ENCODE measurements at places on chromosomes 3 and 15. TPM values are rescaled to one million over a fixed set of nuclear protein-coding genes. Genes with fewer than 3 reads are reported as not detected.

The ENTPD3 gene
- polyA plus RNA-seq, result 1.1 TPM

- no peak for DNase-seq
Measured at GRCh38 chr3:112633757-112634156, 7.2 kb downstream of the CCDC80 start.

The RTP1 gene
- polyA plus RNA-seq, result not detected

The IGSF11 gene
- polyA plus RNA-seq, result 0.46 TPM

- DNase-seq, result no peak
Measured at GRCh38 chr3:62724503-62724902, 150.7 kb downstream of the CADPS start.

- no peak for DNase-seq
Measured at GRCh38 chr3:177672252-177672911, 475.1 kb upstream of the TBL1XR1 start.

The ACKR2 gene
- 3.6 TPM for polyA plus RNA-seq

Data from cardiac muscle cell (in vitro differentiated cells and primary cell).